Uterus (tissue), 4 donors: ENCODE measurements at places on chromosomes 11 and 22. TPM values are rescaled to one million over a fixed set of nuclear protein-coding genes. Genes with fewer than 3 reads are reported as not detected.

- no peaks in the 10 kb centered on the region for H3K36me3 ChIP-seq
- no peaks in the 10 kb centered on the region for H3K27me3 ChIP-seq
- H3K4me1 ChIP-seq, result no peaks in the 10 kb centered on the region
Observed at GRCh38 chr11:116693102-116693570, 79.7 kb downstream of the BUD13 start.

DNA sequence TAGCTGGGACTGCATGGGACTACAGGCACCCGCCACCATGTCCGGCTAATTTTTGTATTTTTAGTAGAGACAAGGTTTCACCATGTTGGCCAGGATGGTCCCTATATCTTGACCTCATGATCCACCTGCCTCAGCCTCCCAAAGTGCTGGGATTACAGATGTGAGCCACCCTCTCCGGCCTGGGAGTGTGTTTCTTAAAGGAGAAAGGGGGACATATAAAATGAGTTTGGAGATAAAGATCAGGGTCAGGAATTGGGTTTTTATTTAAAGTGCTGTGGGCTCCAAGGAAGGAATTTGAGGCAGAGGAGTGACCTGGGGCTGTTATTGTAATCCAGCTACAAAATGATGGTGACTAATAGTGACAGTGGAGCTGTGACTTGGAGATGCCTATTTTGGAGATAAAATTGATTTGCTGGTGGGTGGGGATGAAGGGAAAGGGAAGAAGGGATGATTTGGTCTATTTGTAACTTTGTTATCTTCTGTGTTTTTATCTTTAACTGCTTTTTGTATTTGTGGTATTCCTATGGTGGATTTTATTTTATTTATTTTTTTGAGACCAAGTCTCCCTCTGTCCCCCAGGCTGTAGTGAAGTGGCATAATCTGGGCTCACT lies 5.0 kb downstream of the CRKL start:
- no peak overlapping the region for H3K4me3 ChIP-seq
- DNase-seq, result no peak
- no peaks in the 10 kb centered on the region for H3K27me3 ChIP-seq
- no peak overlapping the region for H3K27ac ChIP-seq
- H3K4me1 ChIP-seq, result no peaks in the 10 kb centered on the region

The SOX10 gene
- total RNA-seq, result 2.3 TPM

DNA sequence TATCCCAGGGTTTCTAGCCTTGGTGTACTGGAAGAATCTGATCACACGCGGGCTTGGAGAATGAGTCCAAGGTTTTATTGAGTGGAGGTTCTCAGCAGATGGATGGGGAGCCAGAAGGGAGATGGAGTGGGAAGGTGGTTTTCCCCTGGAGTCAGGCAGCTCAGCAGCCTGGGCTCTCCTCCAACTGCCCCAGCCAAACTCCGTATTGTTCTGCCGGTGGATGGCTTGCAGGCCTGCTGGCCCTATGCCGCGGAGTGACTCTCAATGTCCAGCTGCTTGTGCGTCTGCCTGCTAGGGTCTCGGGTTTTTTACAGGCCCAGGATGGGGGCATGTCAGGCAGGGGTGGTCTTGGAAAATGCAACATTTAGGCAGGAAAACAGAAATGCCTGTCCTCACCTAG lies 162.4 kb upstream of the LMO1 start:
- H3K27ac ChIP-seq, result no peak overlapping the region
- no peaks in the 10 kb centered on the region for H3K27me3 ChIP-seq
- no peaks in the 10 kb centered on the region for H3K36me3 ChIP-seq
- no peaks in the 10 kb centered on the region for H3K4me1 ChIP-seq
- no peak overlapping the region for H3K4me3 ChIP-seq

DNA sequence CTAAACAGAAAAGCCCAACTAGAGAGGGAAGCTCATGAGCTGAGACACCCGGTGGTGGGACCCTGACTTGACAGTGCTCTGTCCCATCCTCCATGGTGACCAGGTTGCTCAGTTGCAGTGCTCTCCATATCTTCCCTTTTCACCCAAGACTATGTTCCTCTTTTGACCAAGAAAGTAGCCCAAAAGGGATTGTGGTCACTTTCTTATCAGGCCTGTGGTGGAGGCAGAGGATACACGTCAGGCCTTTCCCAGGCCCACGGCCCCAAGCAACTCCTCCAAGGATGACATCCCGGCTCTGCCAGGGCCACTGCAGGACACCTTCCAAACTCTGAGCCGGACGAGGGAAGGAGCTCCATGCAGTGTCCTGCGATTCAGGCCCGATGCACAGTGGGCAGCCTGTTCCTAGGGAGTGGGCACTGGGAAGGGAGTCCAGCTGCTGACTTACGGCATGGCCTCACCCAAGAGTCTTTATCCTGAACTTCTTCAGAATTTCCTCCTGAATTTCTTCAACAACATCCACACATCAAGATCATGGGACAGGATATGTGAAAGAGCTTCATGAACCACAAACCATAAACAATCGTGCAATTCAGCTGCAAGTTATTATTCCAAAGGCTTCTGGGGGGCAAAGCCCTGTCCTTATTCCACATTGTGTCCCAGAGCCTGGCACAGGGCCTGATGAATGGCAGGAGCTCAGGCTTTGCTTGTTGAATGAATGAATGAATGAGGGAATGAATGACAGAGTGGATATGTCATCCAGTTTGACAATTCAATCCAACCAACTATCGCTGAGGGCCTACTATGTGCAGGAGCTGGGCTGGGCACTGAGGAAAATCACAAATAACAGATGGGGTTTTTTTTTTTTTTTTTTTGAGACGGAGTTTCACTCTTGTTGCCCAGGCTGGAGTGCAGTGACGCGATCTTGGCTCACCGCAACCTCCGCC lies 36.0 kb upstream of the MYH9 start:
- H3K4me1 ChIP-seq, result peaks cover 3% of the 10 kb centered on the region
- H3K27me3 ChIP-seq, result no peaks in the 10 kb centered on the region
- no peak overlapping the region for H3K27ac ChIP-seq
- DNase-seq, result no peak
- no peak overlapping the region for H3K4me3 ChIP-seq

The MS4A12 gene
- total RNA-seq, result not detected

DNA sequence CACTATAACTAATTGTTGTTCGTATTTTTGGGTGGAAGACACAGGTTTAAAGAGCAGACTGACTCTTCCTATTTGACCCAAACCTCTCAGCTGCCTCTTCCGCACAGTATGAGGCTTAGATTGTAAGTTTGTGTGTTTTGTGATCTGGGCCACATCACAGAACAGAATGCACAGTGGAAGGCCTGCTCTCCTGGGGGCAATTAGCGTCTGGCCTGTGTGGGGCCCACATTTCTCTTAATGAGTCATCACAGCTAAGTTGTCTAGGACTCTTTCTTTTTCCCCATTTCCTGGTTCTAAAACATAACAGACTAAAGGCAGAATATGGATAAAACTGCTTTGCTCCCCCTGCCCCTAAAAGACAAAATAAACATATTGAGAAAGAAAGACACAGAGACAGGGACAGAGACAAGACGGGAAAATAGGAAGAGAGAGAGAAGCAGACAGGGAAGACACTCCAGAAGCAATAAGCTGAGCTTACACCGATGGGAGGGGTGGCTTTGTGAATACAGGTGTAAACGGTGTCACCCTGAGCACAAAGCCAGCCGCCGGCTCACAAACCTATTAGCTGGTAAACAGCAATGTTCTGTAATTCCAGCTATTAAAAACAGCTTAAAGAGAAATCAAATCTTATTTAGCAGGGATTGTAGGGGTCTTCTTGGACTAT lies 127.4 kb upstream of the OPCML start:
- H3K36me3 ChIP-seq, result no peaks in the 10 kb centered on the region
- H3K4me1 ChIP-seq, result no peaks in the 10 kb centered on the region
- no peak overlapping the region for H3K4me3 ChIP-seq

- H3K27ac ChIP-seq, result no peak overlapping the region
- no peaks in the 10 kb centered on the region for H3K27me3 ChIP-seq
- H3K36me3 ChIP-seq, result no peaks in the 10 kb centered on the region
- no peak overlapping the region for H3K4me3 ChIP-seq
- DNase-seq, result no peak
- no peaks in the 10 kb centered on the region for H3K4me1 ChIP-seq
Observed at GRCh38 chr11:90531001-90531400, 308.2 kb upstream of the CHORDC1 start.

- H3K36me3 ChIP-seq, result no peaks in the 10 kb centered on the region
- no peak overlapping the region for H3K27ac ChIP-seq
- H3K4me3 ChIP-seq, result no peak overlapping the region
- no peak for DNase-seq
- H3K4me1 ChIP-seq, result no peaks in the 10 kb centered on the region
Observed at GRCh38 chr11:83438438-83438837, 152.3 kb upstream of the CCDC90B start.

DNA sequence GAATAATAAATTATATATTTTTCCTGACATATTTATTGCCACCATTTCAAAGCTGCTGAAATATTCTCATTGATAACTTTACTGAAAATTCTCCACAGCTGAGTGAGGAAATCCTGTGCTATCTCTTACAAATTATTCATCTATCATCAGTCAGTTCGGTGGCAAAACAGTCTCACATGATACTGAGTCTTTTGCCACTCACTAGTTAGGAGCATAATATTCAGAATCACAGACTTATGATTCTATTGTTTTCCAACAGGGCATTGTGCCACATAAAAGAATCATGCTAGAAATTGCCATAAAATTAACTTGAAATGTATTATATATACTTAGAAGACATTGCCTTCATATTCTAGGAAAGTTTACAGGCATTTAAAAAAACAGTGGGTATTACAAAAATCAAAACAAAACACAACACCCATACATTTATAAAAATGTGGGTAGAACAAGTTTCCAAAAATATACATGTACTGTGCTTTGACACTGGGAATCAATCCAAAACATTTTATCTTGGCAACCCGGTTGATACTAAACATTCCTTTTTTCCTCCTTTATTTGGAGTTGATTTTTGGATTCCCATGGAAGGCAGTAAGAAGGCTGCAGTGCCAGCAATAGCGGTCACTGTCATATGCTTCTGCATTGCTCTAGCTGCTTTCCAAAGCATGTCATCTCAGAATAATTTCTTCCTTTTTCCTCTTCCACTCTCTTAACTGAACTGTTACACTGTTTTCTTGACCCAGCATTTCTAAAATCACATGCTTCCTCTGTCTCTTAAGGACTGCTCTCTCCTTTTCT lies 42.5 kb downstream of the ATG16L2 start:
- H3K27ac ChIP-seq, result peak overlapping the region; percentile 34
- H3K36me3 ChIP-seq, result no peaks in the 10 kb centered on the region
- H3K4me3 ChIP-seq, result no peak overlapping the region
- H3K27me3 ChIP-seq, result no peaks in the 10 kb centered on the region
- no peak for DNase-seq

The CARD10 gene
- 8.8 TPM for total RNA-seq

- no peaks in the 10 kb centered on the region for H3K27me3 ChIP-seq
- H3K4me3 ChIP-seq, result no peak overlapping the region
- peak; percentile 72 for DNase-seq
- H3K27ac ChIP-seq, result peak overlapping the region; percentile 56
Observed at GRCh38 chr11:35030716-35031213, 108.2 kb upstream of the CD44 start.

DNA sequence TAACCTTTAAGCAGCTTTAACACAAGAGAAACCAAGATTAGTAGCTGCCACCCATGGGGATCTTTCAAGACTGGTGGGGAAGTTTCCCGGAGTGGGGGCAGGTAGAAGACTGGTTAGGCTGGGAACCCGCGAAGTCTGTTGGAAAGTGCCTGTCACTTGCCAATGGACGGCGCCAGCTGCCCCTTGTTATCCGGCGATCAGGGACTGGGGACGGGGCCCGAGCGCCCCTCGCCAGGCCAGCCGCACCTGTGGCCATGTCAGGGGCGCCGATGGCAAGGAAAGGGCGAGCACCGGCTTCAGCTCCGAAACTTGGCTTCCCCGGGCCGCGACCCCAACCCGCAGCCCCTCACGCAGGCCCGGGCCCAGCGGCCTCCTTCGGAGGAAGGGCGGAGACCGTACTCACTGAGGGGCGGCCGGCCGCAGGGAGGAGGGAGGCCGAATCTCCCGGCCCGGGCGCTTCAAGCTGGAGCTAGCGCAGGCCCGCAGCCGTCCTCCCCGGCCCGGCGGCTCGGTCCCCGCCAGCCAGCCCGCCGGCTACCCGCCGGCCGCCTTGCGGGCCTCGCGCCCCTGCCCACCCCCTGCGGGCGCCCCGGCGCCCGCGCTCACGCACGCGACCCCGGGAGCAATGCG lies 539 bp downstream of the EIF4ENIF1 start:
- H3K4me3 ChIP-seq, result peak overlapping the region; percentile 70
- H3K36me3 ChIP-seq, result no peaks in the 10 kb centered on the region
- peak; percentile 21 for DNase-seq
- H3K27me3 ChIP-seq, result no peaks in the 10 kb centered on the region
- H3K4me1 ChIP-seq, result no peaks in the 10 kb centered on the region

The APOBEC3B gene
- total RNA-seq, result 1.2 TPM

DNA sequence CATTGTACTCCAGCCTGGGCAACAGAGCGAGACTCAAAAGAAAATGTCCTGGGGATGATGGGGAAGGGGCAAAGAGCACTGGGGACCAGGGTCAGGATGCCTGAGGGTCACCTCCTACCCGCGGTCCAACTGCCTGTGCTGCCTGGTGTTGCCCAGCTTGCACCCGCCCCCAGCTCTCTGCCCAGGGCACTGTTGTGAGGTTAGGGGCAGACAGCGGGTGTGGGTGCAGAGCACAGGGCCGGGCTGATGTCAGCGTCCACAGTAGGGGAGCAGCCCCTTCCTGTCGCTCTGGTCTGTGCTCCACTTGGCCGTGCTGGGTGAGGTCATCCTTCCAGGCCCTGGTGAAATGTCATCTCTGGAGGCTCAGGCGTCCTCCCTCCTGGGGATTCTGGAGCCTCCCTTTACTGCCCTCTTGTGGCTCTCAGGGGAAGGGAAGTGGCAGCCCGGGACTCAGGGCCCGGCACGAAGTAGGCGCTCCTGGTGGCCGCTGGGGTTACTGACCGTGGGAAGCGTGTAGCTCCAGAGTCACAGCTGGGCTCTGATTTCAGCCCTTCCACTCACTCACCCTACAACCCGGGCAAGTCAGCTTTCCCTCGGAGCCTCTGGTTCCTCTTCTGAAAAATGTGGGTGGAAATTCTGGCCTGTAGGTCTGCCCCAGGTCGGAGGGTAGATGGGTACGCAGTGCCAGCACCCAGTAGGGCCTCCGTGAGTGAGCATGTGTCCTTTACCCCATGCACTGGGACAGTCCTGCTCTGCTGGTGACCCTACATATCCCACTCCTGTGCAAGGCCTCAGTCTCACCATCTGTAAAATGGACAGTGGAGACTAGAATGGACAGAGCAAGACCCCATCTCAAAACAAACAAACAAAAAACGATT lies 17.3 kb upstream of the PRR5 start:
- H3K36me3 ChIP-seq, result no peaks in the 10 kb centered on the region
- no peaks in the 10 kb centered on the region for H3K27me3 ChIP-seq
- no peaks in the 10 kb centered on the region for H3K4me1 ChIP-seq
- no peak overlapping the region for H3K27ac ChIP-seq
- peak; percentile 70 for DNase-seq

- H3K4me1 ChIP-seq, result no peaks in the 10 kb centered on the region
- no peak for DNase-seq
- no peak overlapping the region for H3K27ac ChIP-seq
- H3K27me3 ChIP-seq, result no peaks in the 10 kb centered on the region
Observed at GRCh38 chr22:19661156-19661555, 53.1 kb upstream of the SEPTIN5 start.
